ENCODE measurements at places on chromosomes 3 and 15.

DNA sequence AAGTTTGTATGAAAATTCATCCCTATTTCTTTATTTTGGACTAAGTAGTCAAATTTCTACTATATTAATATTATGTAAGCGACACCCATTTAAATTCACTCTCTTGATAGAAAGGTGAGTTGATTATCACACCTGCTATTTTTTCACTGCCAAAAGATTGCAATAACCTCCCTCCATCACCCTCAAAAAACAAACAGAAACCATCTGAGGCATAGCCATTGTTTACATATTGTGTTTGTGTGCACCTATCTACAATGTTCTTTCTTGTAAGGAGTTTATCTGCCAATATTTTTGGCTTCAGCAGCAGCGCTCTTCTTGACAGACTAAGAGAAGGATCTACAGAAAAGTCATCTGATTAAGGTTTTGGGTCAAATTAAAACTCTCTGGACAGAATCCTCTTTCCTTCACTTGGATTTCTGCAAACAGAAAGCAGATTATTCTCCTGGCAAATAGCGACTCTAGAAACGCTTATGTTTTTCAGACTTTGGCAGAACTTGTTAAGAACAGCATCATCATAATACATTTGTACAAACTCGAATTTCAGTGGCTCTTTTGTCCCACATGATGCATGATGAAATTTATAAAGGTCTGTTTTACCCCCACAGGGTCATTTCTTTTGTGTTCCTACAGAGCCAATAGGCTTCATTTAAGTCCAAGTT, 48.6 kb downstream of the KCNMB2 start:
- no peak for DNase-seq

- DNase-seq = no peak
Observed at GRCh38 chr3:153621953-153622352, 459.9 kb downstream of the RAP2B start.

DNA sequence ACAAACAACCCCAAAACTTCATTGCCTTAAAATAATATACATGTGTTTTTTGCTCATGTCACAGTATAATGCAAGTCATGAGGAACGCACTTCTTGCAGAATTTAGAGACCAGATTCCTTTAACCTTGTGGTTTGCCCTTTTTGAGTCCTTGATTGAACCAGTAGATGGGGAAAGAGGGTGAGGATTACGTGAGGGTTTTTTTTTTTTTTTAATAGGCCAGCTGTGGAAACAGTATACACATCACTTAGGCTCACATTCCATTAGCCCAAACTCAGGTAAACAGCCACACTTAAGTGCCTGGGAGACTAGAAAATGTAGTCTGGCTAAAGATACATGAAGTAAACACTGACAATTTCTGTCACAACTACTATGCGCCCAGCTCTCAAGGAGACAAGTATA, 114.9 kb upstream of the MLF1 start:
- no peak for DNase-seq

DNA sequence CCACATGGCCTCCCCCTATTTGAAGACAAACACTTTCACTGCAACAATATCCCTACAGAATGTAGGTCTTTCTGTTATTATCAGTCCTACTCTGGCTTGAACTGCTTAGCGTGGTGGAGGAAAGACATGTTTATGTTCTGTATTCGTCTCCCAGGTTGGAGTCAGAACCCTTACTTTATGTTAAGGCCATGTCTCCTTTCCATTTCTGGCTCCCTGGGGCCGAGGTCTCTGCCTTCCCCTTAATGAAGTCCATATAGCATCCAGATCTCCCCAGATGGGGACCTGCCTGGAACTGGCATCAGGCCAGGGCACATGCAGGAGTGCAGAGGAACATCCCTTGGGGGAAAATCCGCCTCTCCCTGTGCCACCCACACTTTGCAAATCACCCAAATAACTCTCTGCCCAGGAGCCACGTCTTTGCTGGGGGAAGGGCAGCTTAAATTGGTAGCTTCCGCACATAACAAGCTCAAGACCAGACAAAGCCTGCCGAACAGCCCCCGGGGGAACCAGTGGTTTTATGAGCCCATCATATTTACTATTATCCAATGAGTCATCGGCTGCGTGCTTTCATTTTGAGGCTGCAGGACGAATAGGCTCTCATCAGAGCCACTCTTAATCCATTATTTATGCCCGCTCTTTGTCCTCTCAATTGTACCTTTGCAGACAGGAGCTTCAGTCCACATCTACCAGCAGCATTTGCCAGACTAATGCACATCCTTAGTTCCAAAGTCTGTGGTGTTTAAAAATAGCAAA, 237.0 kb downstream of the UACA start:
- no peak for DNase-seq

GRCh38 chr3:45612918-45613602, 18.5 kb downstream of the LIMD1 start:
- DNase-seq = no peak

DNA sequence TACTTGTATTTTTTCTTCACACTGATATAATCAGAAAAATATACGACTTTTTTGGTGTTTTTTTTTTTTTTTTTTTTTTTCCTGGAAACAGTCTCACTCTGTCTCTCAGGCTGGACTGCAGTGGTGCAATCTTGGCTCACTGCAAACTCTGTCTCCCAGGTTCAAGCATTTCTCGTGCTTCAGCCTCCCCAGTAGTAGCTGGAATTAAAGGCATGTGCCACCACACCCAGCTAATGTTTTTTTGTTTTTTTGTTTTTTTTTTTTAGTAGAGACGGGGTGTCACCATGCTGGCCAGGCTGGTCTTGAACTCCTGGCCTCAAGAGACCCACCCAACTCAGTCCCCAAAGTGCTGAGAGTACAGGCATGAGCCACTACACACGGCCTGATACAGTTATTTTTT, 20.8 kb upstream of the DNAAF4 start:
- no peak for DNase-seq

Data from epithelial cell of proximal tubule (primary cell).